A549 treated with CpdA at 1 μM for 4 hours (cell line): ENCODE measurements at places on chromosomes 1 and 21. TPM values are rescaled to one million over a fixed set of nuclear protein-coding genes. Genes with fewer than 3 reads are reported as not detected.

AMY2A gene
- not detected in 5 replicates for total RNA-seq

CLEC20A gene
- not detected in 5 replicates for total RNA-seq

DISC1 gene
- 0.18 to 0.26 TPM (median 0.24 TPM) in 5 replicates for total RNA-seq

AADACL3 gene
- total RNA-seq: not detected in 5 replicates

ZBTB8A gene
- 2.9 to 3.9 TPM (median 3.4 TPM) in 5 replicates for total RNA-seq

SPRR2A gene
- not detected in 5 replicates for total RNA-seq

GART gene
- 62.1 to 75.5 TPM (median 70.9 TPM) in 5 replicates for total RNA-seq

ZNF593OS gene
- total RNA-seq: 0.22 to 0.34 TPM (median 0.27 TPM) in 4 of 5 replicates, not detected in the other

RAVER2 gene
- 4.4 to 5.6 TPM (median 5.2 TPM) in 5 replicates for total RNA-seq

MYBPH gene
- not detected in 5 replicates for total RNA-seq

COL24A1 gene
- total RNA-seq: 0.02 to 0.03 TPM in 2 of 5 replicates, not detected in the others
